NCI-H2171 treated with DMSO at 0.1 percent for 48 hours (cell line): ENCODE measurements at places on chromosomes 11 and 22.

DNA sequence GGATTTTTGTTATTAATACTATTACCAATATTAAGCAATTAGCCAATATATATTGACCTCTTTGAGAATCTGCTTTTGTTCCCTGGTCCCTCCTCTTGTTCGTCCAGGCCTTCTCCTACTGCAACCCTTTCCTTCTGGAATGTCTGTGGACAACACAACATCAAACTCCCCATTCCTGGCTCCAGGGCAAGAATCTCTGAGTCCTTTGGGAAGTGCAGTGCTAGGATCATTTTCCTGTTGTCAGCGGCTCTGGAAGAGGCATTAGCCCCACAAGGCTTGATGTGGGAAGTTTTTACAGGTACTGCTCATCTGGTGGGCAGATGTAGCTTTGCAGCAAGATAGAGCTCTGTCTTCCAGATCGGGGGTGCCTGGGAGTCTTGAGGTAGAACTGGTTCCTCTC lies 74.3 kb downstream of the RPUSD4 start:
- no peak for DNase-seq

- no peak for DNase-seq
These were observed 1.6 kb downstream of the IPO7 start for GRCh38 chr11:9386086-9386485.

DNA sequence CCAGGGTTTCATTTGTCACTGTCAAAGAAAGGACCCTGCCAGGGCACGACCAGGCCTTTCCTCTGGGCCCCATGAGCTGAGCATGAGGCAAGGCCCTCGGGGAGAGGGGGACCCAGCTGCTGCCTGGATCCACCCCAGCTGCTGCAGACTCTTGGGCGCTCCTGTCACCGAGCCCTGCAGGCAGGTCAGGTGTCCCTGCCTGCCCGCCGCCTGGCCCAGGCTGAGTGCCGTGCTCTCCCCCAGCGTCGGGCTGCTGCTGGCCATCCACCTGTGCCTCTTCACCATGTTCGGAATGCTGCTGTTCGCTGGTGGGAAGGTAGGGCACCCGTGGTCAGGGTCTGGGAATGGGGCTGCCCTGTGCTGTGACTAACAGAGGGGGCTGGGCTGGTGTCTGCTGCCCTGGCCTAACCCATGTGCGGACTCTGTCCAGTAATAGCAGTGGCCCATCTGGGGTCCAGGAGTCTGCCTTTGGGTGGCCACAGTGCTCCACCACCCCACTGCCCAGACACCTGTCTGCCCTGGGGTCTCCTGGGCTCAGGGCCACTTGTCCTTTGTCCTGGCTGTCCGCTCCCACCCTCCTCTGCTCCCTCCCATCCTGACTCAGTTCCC lies 15.0 kb downstream of the TPCN2 start:
- DNase-seq, result peak; percentile 15

DNA sequence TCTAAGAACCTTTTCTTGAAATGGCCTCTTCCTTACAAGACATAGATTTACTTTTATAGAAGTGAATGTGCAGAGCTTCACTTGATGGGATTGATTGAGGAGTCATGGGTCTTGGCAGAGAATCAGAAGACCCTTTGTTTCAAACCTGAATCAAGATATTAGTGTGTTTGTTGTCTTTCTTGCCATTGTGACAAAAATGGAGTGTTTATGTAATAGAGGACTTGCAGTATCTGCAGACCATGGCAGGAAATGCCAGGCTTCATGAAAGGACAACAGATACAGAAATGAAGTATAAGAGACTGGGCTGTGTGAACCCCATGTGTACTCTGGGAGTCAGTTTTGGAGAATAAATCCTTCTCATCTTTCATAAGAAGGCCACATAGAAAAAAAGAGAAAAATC lies 72.9 kb upstream of the HORMAD2 start:
- DNase-seq, result no peak

DNA sequence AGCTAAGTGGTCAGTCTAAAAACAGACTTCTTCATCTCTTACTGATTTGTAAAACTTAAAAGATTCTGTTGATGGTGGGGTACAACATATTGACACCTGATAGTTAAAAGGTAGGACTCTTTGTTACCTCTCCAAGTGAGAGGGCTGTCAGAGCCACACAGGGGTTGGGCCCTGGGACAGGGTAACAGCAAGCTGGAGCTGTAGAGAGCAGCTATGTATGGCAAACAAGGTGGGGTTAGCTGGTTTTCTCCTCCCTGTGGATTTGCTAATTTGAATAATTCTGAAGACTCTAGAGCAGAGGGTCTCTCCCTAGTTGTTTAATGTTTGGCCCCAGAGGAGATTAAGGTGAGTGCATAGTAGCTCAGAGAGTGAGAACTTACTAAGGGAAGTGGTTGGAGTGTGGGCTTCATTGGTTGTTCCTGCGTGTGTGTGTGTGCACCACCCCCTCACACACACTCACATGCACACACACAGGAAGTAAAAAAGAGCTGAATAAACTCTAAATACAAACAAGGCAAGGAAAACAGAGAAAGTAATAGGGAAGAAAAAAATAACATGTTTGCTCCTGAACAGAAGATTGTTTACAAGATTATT lies 9.2 kb upstream of the GAS2 start:
- DNase-seq, result peak; percentile 34

DNA sequence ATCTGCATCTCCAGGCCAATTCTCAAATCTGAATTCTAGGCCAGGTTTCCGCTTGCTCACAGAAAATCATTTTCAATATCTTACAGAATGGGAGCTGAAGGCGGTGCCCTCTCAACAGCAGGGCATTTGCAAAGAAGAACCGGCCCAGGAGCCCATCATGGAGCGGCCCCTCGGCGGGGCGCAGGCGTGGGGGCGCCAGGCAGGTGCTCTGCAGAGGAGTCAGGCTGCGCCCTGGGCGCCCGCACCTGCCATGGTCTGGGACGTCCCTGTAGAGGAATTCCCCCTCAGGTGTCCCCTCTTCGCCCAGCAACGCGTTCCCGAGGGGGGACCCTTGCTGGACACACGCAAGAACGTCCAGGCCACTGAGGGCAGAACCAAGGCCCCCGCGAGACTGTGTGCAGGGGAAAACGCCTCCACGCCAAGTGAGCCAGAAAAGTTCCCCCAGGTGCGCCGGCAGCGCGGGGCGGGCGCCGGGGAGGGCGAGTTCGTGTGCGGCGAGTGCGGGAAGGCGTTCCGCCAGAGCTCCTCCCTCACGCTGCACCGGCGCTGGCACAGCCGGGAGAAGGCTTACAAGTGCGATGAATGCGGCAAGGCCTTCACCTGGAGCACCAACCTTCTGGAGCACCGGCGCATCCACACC lies 11.5 kb downstream of the ZNF74 start:
- no peak for DNase-seq

GRCh38 chr11:120894202-120894985 lies 129.5 kb upstream of the TBCEL start:
- DNase-seq, result peak; percentile 64

DNA sequence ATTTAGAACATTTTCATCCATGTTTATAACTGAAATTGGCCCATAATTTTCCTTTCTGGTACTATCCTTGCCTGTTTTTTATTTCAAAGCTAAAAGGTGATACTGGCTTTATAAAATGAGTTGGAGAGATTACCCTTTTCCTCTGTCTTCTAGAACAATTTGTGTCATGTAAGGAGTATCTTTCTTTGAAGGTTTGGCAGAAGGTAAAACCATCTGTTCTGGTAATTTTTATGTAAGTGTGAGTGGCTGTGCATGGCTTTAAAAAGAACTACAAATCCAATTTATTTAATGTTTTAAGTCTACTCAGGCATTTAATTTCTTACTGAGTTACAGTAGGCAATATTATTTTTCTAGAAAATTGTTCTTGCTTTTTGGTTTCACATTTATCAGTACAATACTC lies 7.7 kb upstream of the MRGPRD start:
- DNase-seq, result peak; percentile 79

- DNase-seq, result no peak
These were observed 164.5 kb upstream of the PLET1 start for GRCh38 chr11:112425121-112425520.

- DNase-seq, result peak; percentile 98
These were observed at the start of gene CADM1 for GRCh38 chr11:115504276-115505158. TSS of gene CADM1 (minus strand) at chr11:115504415.

GRCh38 chr22:43171019-43171491 lies 15.9 kb downstream of the TTLL12 start:
- DNase-seq, result no peak

DNA sequence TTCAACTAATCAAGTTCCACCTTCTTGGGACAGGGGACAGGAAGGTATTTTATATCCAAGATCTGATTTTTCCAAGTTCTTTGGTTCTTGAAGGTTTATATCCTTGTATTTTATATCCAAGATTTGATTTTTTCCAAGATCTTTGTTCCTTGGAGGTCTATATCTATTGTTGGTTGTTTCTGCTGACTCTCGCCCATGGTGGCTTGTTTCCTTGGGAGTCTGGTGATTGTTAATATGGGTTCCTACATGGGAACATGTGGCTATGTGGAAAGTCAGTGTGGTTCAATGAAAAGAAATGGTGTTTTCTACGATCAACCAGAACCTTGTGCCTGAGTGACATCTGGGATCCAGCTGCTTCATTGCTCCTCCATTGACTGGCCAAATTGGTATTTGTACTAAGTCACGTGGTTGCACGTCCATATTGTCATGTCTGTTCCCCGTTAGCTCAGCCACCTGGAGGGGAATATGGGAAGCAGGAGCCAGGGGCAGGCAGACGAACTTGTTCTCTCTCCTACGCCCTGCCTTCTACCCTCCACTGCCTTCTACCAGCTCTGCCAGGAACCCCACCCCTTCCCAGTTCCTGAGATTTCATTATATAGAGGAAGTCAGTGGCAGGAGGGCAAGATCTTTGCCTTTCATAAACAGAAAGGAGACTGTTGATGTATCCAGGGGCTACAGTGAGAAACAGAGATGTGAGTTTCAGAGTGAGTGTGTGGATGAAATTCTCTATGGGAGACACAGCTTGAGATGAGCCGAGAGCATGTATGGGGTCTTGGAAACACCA lies 11.1 kb upstream of the CSF2RB start:
- DNase-seq, result peak; percentile 42

DNA sequence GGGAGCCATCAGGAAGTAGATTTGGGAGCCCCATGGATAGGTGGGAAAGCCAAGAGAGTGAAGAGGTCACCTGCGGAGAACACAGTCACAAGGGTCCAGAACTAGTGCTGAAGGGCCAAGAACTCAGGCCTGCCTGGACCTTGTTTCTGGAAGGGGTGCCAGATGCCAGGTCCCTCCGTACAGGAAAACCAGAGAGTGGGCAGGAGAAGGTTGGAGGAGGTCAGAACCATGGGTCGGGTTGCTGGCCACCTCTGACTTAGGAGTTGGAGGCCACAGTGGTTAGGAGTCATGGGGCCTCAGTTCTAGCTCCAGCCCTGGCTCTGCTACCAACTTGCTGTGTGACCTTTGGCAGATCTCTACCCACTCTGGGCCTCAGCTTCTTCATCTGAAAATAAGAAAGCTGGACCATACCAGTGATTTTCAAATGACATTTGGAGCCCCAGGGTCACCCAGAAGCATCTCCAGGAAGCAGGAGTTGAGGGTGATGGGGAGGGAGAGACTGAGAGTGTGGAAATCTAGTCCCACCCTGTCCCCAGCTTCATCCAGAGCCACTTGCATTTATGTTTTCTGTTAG lies 20.8 kb upstream of the TUB start:
- no peak for DNase-seq

DNA sequence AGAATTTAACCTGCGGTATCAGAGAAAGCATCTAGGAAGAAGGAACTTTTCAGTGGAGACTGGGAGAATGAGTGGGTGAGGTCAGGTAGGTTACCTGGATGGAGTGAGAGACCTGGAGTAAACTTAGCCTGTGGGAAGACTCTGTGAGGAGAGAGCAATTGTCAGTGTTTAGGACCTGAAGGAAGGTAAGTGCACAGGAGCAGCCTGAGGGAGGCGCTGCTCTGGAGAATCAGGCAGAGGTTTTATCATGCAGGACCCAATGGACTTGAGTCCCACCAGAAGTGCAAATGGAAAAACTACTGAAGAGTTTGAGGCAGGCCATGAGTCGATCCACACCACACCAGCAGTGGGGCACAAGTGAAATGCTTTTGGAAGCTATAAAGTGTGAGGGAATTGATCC lies 10.6 kb upstream of the IFTAP start:
- DNase-seq, result no peak

GRCh38 chr11:10878408-10879214 lies 20.8 kb upstream of the ZBED5 start:
- DNase-seq, result peak; percentile 41

GRCh38 chr11:62139526-62140303 lies 15.9 kb downstream of the INCENP start:
- DNase-seq, result no peak

DNA sequence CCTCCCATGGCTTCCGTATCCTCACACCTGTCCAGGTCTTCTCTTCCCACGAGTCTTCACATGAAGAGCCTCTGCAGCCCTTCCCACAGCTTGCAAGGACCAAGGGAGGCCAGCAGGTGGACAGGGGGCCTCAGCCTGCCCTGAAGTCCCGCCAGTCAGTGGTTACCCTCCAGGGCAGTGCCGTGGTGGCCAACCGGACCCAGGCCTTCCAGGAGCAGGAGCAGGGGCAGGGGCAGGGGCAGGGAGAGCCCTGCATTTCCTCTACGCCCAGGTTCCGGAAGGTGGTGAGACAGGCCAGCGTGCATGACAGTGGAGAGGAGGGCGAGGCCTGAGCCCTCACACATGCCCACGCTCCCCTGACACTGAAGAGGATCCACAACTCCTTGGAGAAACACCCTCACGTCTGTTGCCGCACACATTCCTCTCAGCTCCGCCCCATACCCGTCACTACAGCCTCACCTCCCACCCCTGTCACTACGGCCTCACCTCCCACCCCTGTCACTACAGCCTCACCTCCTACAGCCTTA lies 8.3 kb downstream of the SSH3 start:
- no peak for DNase-seq

DNA sequence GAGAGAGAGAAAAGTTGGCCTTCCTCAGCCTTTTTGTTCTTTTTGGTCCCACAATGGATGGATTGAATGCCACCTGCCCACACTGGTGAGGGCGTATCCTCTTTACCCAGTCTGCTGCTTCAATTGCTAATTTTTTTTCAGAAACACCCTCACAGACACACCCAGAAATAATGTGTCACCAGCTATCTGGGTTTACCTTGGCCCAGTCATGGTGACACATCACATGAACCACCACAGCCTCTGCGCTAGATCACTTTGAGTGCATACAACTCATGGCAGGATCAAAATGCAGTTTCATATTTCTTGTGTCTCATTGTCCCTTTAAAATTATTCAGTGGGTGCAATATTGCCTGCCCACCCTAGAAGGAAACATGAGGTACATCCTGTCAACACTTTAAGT lies 63.3 kb downstream of the ADAMTS15 start:
- DNase-seq, result no peak
